Tibial nerve (tissue), 4 donors: ENCODE measurements at places on chromosomes 5 and 9. TPM values are rescaled to one million over a fixed set of nuclear protein-coding genes. Genes with fewer than 3 reads are reported as not detected.

PCDHB14 gene
- total RNA-seq, result 13.0 TPM

RIOK2 gene
- total RNA-seq, result 18.8 TPM

ADAMTSL2 gene
- total RNA-seq, result 22.7 TPM

CSF1R gene
- total RNA-seq, result 35.4 TPM

ECSCR gene
- 41.0 TPM for total RNA-seq

MSANTD3 gene
- 10.7 TPM for total RNA-seq

FBLL1 gene
- total RNA-seq, result not detected

DNA sequence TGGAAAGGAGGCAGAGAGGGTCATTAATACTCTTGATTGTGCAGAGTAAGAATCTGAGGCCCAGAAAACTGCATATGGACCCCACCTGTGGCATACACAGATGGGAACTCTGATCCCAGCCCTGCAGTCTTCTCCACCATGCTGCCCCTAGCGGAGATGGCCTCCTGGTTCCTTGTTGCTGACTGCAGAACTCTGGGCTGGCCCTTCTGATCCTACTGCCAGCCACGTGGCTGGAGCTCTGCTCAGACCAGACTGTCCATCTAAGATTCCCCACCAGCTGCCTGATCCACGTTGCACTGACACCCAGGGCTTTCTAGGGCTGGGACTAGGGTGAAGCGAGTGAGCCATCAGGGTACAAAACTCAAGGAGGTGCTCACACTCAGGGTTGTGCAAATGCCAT, 245.7 kb upstream of the NR4A3 start:
- no peak for DNase-seq
- no peak overlapping the region for H3K4me3 ChIP-seq
- no peaks in the 10 kb centered on the region for H3K4me1 ChIP-seq
- no peak overlapping the region for H3K27ac ChIP-seq
- H3K36me3 ChIP-seq, result no peaks in the 10 kb centered on the region

DNA sequence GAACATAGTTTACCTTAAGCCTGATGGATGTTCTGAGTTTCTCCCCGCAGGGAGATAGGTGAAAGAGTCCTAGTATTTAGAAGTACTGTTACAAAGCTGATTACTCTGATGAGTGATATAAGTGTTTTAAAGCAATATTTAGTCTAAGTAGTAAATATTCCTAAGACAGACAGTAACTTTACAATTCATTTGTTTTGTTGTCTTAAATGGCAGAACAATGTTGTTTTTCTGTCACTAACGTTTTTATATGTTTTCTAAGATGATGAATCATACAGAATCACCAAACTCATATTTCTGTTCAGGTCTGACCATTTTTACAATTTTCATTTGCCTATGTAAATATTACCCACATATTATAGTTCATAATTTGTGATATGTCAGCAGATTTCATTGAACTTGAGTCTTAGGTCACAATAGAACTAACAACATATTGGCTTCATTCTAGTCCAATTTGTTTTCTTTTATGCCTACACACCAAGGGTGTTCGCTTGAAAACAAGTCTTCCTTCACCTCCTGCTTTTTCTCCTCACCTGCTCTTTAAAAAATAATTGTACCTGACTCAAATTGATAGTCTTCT, 30.6 kb downstream of the MAP3K1 start:
- H3K36me3 ChIP-seq, result no peaks in the 10 kb centered on the region
- H3K27me3 ChIP-seq, result no peaks in the 10 kb centered on the region
- H3K4me3 ChIP-seq, result no peak overlapping the region
- DNase-seq, result no peak

GRCh38 chr5:145117285-145117684, 717.9 kb downstream of the PRELID2 start:
- no peaks in the 10 kb centered on the region for H3K36me3 ChIP-seq
- no peak for DNase-seq

GRCh38 chr9:78612091-78612490, 315.2 kb downstream of the PSAT1 start:
- DNase-seq, result no peak
- no peaks in the 10 kb centered on the region for H3K36me3 ChIP-seq
- H3K4me3 ChIP-seq, result no peak overlapping the region
- no peaks in the 10 kb centered on the region for H3K4me1 ChIP-seq

DNA sequence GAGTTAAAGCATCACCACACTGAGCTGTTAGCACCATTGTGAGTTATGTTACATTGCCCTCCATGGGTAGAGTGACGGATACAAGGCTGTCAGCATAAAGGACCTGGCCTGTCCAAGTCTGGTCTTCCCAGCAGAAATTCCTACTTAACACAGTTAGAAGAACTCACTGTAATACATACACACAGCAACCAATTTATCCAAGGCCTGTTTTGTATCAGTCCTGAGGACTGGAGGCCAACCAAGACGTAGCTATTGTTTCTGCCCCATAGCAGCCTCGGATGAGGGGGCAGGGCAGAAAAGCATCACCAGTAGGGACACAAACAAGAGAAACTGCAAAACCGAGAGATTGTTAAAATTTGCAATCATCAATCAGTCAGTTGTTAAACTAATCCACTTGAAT, 66.0 kb upstream of the CKMT2 start:
- no peak overlapping the region for H3K4me3 ChIP-seq
- H3K27ac ChIP-seq, result peak overlapping the region; percentile 25
- no peaks in the 10 kb centered on the region for H3K36me3 ChIP-seq
- DNase-seq, result no peak
- H3K27me3 ChIP-seq, result no peaks in the 10 kb centered on the region
- no peaks in the 10 kb centered on the region for H3K4me1 ChIP-seq

- peak overlapping the region; percentile 84 for H3K4me3 ChIP-seq
- peak overlapping the region; percentile 85 for H3K27ac ChIP-seq
- DNase-seq, result no peak
- peaks cover 39% of the 10 kb centered on the region for H3K36me3 ChIP-seq
These were observed 861 bp downstream of the MTX3 start for GRCh38 chr5:79990205-79990597.

DNA sequence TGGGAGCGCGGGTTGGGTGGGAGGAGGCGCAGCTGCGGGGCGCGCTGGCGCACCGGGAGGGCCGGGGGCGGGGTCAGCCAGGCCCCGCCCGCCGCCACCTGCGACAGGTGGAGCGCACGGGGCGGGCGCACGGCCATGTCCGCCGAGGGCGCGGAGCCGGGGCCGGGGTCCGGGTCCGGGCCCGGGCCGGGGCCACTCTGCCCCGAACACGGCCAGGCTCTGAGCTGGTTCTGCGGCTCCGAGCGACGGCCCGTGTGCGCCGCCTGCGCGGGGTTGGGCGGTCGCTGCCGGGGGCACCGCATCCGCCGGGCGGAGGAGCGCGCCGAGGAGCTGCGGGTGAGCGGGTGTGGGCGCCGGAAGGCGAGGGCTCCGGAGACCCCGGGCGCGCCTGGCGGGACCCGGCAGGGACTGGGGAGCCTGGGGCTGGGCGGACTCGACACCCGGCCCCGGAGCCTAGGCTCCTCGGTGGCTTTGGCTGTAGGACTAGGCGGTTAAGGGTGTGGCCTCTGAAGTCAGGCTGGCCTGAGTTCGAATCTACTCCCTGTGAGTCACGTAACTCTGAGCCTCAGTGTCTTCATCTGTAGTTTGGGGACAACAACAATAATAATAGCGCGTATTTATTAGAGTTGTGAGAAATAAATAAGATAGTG, at the start of gene BSPRY:
BSPRY (plus strand) TSS at position 97 of the 650 bp plus-strand sequence; CDS start at position 136, 39 bp downstream.
- no peak for DNase-seq
- H3K4me1 ChIP-seq, result peaks cover 7% of the 10 kb centered on the region
- H3K27me3 ChIP-seq, result no peaks in the 10 kb centered on the region

DNA sequence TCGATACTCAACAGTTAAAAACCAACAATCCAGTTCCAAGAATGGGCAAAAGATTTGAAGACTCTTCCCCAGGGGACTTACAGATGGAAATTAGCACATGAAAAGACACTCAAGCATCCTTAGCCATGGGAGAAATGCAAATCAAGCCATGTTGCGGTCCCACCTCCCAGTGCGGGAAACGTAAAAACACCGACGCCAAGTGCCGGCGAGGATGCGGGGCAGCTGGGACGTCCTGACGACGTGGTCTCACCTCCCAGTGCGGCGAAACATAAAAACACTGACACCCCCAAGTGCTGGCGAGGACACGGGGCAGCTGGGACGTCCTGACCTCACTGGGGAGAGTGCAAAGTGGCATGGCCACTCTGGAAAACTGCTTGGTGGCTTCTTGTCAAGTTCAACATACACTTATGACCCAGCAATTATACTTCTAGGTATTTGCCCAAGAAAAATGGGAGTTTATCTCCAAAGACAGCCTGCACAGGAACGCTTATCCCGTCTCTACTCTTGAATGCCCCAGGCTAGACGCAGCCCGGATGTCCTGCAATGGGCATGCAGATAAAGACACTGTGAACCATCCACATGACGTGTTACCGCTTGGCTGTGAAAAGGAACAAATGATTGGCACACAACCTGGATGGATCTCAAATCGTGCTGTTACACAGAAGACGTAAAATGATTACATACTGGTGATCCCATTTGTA, 60.1 kb upstream of the UBAC1 start:
- no peak for DNase-seq
- H3K4me1 ChIP-seq, result peaks cover 3% of the 10 kb centered on the region
- no peak overlapping the region for H3K27ac ChIP-seq
- H3K36me3 ChIP-seq, result peaks cover 16% of the 10 kb centered on the region
- no peak overlapping the region for H3K4me3 ChIP-seq

GRCh38 chr9:136544548-136544963, 1.3 kb downstream of the NOTCH1 start:
- no peaks in the 10 kb centered on the region for H3K27me3 ChIP-seq
- peaks cover 61% of the 10 kb centered on the region for H3K4me1 ChIP-seq
- peak overlapping the region; percentile 91 for H3K4me3 ChIP-seq
- peak overlapping the region; percentile 96 for H3K27ac ChIP-seq

GRCh38 chr9:137685035-137685740, 66.4 kb downstream of the EHMT1 start:
- no peak for DNase-seq
- no peak overlapping the region for H3K27ac ChIP-seq
- no peaks in the 10 kb centered on the region for H3K4me1 ChIP-seq
- no peaks in the 10 kb centered on the region for H3K36me3 ChIP-seq
- no peaks in the 10 kb centered on the region for H3K27me3 ChIP-seq

DNA sequence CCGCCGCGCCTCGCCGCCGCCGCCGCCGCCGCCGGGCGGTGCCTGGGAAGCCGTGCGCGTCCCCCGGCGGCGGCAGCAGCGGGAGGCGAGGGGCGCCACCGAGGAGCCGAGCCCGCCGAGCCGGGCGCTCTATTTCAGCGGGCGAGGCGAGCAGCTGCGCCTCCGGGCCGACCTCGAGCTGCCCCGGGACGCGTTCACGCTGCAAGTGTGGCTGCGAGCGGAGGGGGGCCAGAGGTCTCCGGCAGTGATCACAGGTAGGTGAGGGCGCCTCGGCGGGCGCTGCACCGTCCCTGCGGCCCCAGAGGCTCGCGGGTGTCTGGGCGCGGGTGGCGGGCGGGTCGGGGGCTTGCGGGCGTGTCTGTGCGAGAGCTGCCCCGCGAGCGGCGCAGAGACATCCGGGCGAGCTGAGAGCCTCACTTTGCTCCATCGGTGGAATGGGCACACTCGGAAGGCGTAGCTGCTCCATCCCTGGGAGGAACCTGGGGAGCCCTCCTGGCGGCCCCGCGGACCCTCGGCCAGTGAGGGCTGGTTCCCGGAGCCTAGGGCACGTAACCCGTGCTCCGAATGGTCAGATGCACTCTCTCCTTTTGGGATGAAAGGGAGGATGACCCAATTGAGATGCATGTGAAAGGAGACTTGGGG, 864 bp downstream of the PAPPA start:
- DNase-seq, result no peak
- H3K27me3 ChIP-seq, result peaks cover 16% of the 10 kb centered on the region
- H3K36me3 ChIP-seq, result no peaks in the 10 kb centered on the region
- H3K4me1 ChIP-seq, result no peaks in the 10 kb centered on the region
- H3K27ac ChIP-seq, result peak overlapping the region; percentile 77

DNA sequence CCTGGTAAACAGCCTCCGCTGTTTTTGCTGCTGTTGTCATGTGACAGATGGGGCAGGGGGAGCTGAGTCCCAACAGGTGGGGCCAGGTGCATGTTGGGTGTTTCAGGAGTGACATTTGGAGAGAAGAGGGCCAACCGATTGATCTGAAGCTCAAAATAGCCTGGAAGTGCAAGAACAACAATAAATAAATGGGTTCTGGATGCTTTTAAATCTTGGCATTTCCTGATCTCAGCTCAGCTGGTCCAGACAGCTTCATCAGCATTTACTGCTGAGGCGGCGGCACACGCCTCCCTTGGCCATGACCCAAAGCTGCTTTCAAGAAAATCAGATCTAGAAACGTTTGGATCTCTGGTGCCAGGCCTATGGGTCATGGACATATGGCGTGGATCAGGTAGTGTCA, 70.5 kb downstream of the PPARGC1B start:
- H3K27me3 ChIP-seq, result no peaks in the 10 kb centered on the region
- no peaks in the 10 kb centered on the region for H3K36me3 ChIP-seq
- no peak overlapping the region for H3K27ac ChIP-seq
- H3K4me1 ChIP-seq, result no peaks in the 10 kb centered on the region

- H3K27ac ChIP-seq, result no peak overlapping the region
- H3K4me1 ChIP-seq, result peaks cover 36% of the 10 kb centered on the region
- no peak for DNase-seq
- no peak overlapping the region for H3K4me3 ChIP-seq
- H3K36me3 ChIP-seq, result no peaks in the 10 kb centered on the region
These were observed 4.4 kb downstream of the GPR107 start for GRCh38 chr9:130058154-130058553.

DNA sequence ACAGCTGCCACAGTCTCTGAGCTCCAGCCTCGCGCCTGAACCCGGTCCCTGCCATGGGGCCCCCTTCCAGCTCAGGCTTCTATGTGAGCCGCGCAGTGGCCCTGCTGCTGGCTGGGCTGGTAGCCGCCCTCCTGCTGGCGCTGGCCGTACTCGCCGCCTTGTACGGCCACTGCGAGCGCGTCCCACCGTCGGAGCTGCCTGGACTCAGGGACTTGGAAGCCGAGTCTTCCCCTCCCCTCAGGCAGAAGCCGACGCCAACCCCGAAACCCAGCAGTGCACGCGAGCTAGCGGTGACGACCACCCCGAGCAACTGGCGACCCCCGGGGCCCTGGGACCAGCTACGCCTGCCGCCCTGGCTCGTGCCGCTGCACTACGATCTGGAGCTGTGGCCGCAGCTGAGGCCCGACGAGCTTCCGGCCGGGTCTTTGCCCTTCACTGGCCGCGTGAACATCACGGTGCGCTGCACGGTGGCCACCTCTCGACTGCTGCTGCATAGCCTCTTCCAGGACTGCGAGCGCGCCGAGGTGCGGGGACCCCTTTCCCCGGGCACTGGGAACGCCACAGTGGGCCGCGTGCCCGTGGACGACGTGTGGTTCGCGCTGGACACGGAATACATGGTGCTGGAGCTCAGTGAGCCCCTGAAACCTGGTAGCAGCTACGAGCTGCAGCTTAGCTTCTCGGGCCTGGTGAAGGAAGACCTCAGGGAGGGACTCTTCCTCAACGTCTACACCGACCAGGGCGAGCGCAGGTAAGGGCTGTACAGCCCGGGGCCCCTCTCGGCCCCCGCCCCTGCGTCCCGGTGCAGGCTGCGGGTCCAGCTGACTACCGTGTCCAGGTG, 509 bp downstream of the LVRN start:
- H3K27me3 ChIP-seq, result peaks cover 76% of the 10 kb centered on the region
- peaks cover 28% of the 10 kb centered on the region for H3K4me1 ChIP-seq
- no peak for DNase-seq
- no peak overlapping the region for H3K27ac ChIP-seq
- no peaks in the 10 kb centered on the region for H3K36me3 ChIP-seq
- H3K4me3 ChIP-seq, result peak overlapping the region; percentile 31

- no peak overlapping the region for H3K27ac ChIP-seq
- no peak overlapping the region for H3K4me3 ChIP-seq
- no peak for DNase-seq
- no peaks in the 10 kb centered on the region for H3K4me1 ChIP-seq
These were observed 42.8 kb upstream of the RLN1 start for GRCh38 chr9:5382479-5382878.
